ENCODE measurements at places on chromosomes 1 and 21. TPM values are rescaled to one million over a fixed set of nuclear protein-coding genes. Genes with fewer than 3 reads are reported as not detected.

GRCh38 chr1:68149907-68150306, 82.4 kb downstream of the WLS start:
- no peak for DNase-seq

- DNase-seq: no peak
Observed at GRCh38 chr1:100565533-100565932, 27.6 kb downstream of the GPR88 start.

DNA sequence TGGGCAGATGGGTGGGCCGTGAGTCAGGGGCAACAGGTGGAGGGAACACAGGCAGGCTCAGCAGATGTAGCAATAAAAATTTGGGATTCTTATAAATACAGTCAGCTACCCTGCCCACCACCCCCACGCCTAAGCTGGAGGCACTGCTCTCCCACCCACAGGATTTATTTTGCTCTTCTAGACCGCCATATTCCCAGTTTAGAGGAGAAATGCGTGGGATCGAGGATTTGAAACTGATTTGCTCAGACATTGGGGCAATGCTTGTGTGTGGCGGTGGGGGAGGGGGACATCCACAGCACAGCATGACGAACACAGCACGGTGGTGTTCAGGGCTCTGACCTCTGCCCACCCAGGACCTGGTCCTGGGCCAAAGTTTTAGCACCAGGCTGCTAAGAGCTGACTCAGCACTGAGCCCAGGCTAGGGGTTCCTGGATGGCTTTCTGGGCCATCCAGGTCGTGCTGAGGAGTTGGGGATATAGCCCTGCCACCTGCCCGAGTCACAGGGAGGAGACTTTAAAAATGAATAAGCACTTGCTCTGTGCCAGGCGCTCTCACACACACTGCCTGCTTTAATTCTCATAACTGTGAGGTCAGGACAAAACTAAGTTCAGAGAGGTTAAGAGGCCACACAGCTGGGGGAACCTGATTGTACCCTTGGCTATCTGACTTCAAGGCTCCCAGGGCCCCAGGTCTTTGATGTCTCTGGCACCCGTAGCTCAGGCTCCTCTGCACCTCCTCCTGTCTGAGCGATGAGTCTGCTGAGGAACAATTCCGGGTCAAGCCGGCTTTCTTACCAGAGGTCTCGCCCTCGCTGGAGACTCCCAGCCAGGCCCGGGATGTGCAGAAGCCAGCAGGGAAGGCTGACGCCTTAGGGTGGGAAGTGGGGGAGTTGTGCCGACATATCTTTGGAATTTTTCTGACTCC, 29.4 kb upstream of the CSF1 start:
- peak; percentile 42 for DNase-seq

GRCh38 chr1:230701895-230702768, 11.8 kb downstream of the AGT start:
- no peak for DNase-seq

- DNase-seq: no peak
Observed at GRCh38 chr1:197733324-197733723, 42.0 kb downstream of the DENND1B start.

DNA sequence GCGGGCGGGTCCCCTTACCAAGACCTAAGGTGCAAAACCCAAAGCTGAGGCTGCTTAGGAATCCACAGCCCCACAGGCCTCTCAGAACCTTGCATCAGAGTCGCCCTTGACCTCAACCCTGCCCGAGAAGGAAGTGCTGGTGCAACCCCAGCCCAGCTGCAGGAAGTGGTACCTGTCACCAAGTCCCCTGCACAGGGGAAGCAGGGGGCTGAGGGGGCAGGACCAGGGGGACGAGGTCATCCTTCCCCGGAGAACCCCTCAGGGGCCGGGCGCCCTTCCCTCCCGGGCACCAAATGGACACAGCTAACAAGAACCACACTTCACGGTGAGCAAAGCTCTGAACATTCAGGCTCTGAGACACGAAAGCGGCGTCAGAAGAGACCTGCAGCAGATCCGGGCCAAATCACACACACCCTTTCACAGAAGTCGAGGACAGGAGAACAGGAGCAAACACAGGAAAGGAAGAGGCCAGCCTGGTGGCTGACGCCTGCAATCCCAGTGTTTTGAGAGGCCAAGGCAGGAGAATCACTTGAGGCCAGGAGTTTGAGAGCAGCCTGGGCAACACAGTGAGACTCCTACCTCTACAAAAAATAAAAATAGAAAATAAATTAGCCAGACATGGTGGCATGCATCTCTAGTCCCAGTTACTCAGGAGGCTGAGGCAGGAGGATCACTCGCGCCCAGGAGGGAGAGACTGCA, 6.4 kb downstream of the ITGB2 start:
- DNase-seq: no peak

GRCh38 chr1:181341026-181341632, 142.2 kb upstream of the CACNA1E start:
- no peak for DNase-seq

Gene KLHDC7A
- total RNA-seq: 8.7 TPM

Gene KCNH1
- 0.08 TPM for total RNA-seq

Gene LMOD1
- total RNA-seq: 1.0 TPM

Gene HTR1D
- total RNA-seq: not detected

Gene TBX19
- total RNA-seq: 1.0 TPM

Gene FGR
- total RNA-seq: 3.0 TPM

Gene ARMH1
- 14.7 TPM for total RNA-seq

Gene FAM72C
- total RNA-seq: not detected

All from left lobe of liver (tissue), 2 donors.